Stimulated activated CD4-positive, alpha-beta T cell treated with anti-CD3 and anti-CD28 coated beads, Interleukin-15, amount 100 ng/mL, for 48 hours (primary cell): ENCODE measurements at places on chromosomes 12 and 14.

DNA sequence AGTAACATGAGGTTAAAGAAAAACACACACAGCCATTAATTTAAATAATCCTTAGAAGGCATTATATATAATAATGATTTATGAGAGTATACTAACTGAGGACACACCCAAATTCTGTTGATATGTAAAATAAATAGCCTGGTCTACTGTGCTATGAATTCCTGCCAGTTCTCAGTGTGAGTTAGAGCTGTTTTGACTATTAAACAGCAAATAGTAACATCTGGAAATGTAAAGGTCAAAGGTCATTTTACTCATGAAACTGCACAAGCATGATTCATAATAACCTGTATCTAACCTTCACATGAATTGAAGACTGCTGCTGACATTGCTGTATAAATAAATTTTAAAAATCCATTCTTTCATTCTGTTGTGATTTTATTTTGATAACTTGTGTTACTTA, 966.7 kb downstream of the SLC6A15 start:
- no peak for DNase-seq

GRCh38 chr12:50442178-50442908, 41.7 kb downstream of the LARP4 start:
- no peak for DNase-seq

- DNase-seq = no peak
These were observed 160.2 kb downstream of the DAD1 start for GRCh38 chr14:22428700-22429291.

GRCh38 chr14:29735459-29735858, 192.2 kb downstream of the PRKD1 start:
- no peak for DNase-seq

- no peak for DNase-seq
These were observed 76.6 kb downstream of the DERA start for GRCh38 chr12:15987696-15988095.

DNA sequence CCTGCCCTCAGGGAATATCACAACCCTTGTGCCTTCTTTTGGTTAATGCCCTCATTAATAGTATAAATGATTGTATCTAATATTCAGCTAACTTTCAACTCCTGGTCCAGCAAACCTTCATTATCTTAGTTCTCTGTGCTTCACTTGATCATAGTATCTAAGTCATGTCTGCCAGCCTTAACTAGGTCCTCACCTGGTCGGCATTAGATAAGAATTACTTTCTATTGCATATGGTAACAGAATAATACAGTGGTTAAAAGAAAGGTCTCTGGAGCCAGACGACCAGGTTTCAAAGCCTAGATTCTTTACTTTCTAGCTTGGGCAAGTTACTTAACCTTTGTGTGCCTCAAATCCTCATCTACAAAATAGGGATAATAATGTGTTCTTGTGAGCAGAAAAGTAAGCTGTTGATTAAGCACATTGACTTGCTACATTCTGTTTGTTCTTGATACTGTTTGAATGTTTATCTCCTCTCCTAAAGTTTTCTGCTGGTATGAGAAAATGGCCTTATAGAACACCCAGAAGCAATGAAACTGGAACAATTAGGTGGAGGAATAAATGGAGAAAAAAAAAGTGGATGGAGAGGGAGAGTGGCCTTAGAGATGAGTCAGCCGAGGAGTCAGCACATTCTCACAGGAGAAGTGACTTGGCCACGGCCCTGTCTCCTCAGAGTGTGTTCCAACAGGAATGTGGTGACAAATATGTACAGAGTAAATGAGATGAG, 176.1 kb downstream of the SLC25A21 start:
- DNase-seq = no peak

DNA sequence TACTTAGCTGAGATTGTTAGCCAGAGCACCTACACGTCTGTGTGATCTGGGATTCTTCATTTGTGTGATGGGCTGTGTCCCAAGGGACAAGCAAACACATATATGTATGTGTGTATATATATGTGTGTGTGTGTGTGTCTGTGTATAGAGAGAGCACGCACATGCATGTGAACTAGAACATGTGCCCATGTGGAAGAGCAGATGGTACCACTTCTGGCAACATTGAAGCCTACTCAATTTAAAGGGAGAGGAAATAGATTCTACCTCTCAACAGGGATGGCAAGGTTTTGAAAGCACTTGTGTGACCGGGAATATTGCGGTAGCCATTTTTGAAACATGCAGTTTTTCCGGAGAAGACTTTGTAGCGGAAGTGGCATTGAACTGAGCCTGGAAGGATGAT, 1.4 kb downstream of the TOMM20L start:
- no peak for DNase-seq

- DNase-seq = no peak
These were observed 38.6 kb downstream of the MGST1 start for GRCh38 chr12:16385782-16386646.

DNA sequence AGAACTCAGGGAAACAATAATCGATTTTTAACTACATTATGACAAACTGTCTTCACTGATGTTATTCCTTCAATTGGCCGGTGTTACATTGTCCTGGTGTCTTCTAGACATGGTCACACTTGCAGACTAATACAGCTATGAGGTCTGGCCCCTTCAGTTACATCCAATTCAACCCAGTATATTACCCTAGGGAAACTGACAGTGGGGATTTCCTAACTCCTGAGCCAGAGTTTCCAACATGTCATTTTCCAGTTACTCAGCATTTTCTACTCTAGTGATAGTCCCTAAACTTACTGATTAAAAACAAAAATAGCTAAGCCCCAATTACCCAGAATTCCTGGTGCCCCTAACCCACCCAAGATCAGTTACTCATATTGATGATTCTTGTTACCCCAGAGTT, 21.1 kb downstream of the IFNG start:
- DNase-seq = no peak

- DNase-seq = no peak
These were observed 1302.3 kb downstream of the FSCB start for GRCh38 chr14:43204816-43205215.

GRCh38 chr12:7679251-7680045, 13.7 kb upstream of the APOBEC1 start:
- no peak for DNase-seq

GRCh38 chr14:20294636-20295035, 11.1 kb downstream of the TTC5 start:
- DNase-seq = no peak

- no peak for DNase-seq
These were observed 37.3 kb downstream of the SNX6 start for GRCh38 chr14:34592623-34593022.

DNA sequence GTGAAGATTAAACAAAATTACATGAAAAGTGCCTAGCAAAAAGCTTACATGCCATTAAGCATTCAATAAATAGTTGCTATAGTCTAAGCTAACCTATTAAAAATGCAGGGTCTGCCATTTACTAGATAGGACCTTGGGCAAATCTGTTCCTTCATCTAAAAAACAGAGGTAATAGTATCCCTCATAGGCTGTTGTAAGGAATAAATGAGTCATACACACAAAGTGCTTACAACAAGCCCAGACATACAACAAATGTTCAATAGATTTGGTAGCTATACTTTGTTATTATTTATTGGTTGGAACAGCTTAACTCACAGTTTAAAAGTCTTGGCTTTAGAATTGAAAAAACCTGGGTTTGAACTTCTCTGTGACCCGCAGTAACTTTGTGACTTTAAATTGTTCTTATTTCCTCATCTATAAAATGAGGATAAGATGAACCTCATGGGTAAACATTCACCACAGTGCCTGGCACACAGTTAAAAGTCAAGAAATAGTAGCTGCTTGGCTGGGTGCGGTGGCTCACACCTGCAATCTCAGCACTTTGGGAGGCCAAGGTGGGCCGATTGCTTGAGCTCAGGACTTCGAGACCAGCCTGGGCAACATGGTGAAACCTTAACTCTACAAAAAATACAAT, 24.7 kb downstream of the HEATR5A start:
- DNase-seq = no peak

DNA sequence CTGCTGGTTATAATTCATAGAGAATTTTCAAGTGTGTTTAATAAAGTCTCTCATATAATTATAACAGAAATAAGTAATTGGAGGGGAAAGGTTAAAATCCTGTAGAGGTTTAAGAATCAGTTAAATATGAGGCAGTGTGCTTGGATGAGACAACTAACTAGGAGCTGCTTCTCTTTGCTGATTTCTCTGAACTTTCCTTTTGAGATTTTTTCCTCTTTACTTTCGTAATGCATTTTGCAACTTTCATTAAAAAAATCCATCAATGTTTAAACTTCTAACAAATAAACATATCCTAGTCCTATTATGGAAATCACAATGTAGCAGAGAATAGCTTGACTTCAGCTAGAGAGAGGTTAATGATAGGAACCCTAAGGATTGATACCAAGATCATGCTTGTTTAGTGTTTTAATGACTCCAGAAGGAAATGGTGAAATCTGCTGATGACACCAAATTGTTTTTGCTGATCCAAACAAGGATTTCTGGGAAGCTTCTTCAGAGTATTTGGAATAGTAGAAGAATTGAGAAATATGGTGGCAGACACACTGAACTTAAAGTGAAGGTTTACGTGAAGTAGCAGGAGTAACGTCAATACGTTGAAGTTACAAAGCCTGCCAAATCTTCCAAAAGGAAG, 122.6 kb downstream of the RAD51B start:
- DNase-seq = no peak

DNA sequence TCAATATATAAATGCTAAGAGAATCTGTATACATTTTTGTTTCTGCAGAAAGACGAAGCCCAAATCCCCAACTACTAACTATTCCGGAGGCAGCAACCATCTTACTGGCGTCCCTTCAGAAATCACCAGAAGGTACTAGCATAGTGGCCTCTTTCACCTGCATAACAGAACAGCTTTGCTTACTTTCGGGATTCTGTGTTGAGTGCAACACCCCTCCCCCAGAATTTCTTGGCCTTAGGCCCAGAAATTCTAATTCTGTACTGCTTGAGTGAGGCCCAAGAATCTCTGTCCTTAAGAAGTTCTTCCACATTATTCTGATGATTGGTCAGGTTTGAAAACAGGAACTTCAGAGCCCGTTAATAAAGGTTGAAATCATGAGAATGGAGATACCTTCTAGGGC, 2.9 kb downstream of the SPX start:
- no peak for DNase-seq

GRCh38 chr14:70113211-70113610, 75.5 kb downstream of the SLC8A3 start:
- no peak for DNase-seq

- DNase-seq = no peak
These were observed 1241.6 kb upstream of the USP15 start for GRCh38 chr12:61018571-61018970.

GRCh38 chr12:27667540-27667939, 28.7 kb upstream of the REP15 start:
- no peak for DNase-seq

- DNase-seq = no peak
These were observed 213.2 kb upstream of the DIO3 start for GRCh38 chr14:101347893-101348777.

- DNase-seq = no peak
These were observed 2.9 kb upstream of the GLT1D1 start for GRCh38 chr12:128850400-128850799.

- DNase-seq = no peak
These were observed 43.1 kb downstream of the HMGA2 start for GRCh38 chr12:65867394-65867793.

DNA sequence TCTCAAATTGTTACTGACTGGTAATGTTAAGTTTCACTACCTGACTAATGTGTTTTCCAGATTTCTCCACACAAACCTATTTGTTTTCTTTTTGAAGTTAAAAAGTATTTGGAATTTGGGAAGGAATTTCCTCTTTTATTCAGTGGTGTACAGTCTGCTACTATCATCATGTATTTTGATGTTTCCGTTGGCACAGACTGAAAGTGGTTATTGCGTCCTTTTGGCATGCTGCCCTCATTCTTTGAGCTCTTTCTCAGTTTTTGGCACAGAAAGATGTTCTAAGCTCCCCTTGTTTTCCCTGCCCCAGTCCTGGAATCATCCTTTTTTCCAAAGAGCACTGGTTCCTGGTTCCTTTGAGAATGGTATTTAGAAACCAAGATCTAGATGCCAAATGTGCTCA, 31.4 kb upstream of the RTRAF start:
- no peak for DNase-seq

GRCh38 chr14:65164068-65164824, 61.9 kb upstream of the MAX start:
- DNase-seq = no peak

- DNase-seq = no peak
These were observed 87.9 kb upstream of the MDGA2 start for GRCh38 chr14:47763188-47763854.

DNA sequence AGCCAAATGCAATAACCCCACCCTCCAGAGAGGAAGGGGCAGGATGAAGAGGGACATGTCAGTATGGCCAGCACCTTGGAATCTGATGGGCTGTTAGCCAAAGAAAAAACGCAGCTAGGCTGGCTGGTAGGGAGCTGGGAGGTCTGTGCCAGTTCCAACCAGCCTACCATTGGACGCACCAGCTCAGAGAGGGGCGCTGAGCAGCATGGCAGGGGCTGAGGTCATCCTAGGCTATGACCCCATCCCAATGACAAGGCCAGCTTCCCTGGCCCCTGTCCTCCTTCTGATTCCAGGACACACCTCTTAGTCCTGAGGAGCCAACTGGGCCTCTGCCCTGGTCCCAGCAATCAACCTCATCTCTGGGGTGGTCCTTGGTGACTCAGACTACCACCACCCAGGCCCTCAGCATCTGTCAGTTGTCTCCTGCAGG, 12.2 kb downstream of the ACTN1 start:
- no peak for DNase-seq

- no peak for DNase-seq
These were observed 249.1 kb downstream of the RASSF9 start for GRCh38 chr12:85587158-85587557.

DNA sequence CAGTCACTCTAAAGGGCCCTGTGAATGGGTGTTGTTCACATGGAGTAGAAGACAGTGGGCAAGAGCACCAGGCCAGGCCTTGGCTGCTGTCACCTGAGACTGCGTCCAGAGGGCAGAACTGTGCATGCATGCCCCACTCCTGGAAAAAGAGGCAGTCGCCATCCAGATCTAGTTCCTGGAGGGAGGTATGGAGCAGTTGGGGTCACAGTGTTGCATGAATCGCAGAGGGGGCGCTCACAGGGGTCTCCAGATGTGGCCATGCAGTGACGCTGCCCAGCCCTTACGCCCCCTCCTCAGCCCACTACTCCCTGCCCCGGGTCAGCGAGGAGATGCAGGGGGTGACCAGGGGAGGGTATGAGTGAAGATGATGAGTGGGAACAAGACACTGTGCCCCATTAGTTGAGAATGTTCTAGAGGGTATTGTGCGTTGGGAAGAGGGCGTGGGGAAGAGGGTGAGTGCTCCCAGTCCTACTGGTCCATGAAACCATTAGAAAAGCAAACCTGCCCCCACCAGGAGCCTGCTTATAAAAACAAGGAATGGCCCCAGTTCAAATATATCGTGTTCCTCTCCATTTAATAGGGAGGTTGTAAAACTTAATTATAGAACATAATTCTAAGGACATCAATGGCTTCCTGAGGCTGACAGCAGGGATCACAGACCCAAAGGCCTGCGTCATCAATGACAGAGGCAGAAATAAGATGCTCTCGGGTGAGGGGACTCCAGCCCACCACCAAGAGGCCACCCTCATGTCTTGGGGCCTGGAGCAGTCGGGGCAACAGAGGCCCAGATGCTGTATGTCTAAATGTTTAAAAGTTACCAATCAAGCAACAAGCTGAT, 32.2 kb upstream of the BCL7A start:
- no peak for DNase-seq
